ENCODE measurements at places on chromosomes 12 and 14. TPM values are rescaled to one million over a fixed set of nuclear protein-coding genes. Genes with fewer than 3 reads are reported as not detected.

The KRT75 gene
- total RNA-seq = not detected

The PMCH gene
- not detected for total RNA-seq

The CNTN1 gene
- total RNA-seq = 0.21 TPM

DNA sequence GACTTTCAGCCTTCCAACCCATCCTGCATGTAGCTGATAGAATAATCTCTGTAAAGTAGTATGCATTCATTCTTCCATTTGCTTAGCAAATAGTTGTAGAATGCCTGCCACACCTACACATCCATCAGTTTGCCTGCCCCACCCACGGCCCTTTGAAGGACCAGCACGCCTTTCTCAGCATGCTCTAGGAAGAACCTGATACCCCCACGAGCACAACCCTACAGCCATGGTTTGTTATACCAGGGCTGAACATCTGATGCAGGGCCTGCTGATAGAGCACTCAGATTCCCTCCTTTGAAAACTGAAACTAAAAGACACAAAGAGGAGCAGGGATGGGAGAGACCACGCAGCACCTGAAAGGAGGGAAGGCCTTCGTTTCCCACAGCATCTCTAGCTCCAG lies 205.1 kb downstream of the ANO2 start:
- H3K36me3 ChIP-seq = peaks cover 18% of the 10 kb centered on the region
- no peak overlapping the region for H3K27ac ChIP-seq
- no peaks in the 10 kb centered on the region for H3K27me3 ChIP-seq
- no peak for DNase-seq

DNA sequence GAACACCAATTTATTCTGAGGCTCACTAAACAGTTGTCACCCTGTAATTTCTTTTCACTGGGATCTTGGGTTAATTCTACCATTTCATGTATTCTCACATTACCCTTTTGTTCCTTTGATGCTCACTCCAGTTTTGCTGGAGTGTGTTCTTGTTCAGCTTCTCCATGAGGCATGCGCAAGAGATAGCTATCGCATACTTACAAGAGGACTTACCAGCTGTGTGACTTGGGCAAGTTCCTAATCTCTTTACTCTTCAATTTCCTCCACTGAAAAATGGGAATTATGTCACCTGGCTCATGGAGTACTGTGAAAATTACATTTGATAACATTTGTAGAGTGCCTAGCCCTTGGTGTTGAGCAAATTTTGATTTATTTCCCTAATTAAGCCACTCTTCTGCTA lies 56.5 kb upstream of the JDP2 start:
- no peak for DNase-seq
- H3K27ac ChIP-seq = no peak overlapping the region
- H3K27me3 ChIP-seq = no peaks in the 10 kb centered on the region
- H3K36me3 ChIP-seq = no peaks in the 10 kb centered on the region
- H3K4me3 ChIP-seq = no peak overlapping the region
- no peaks in the 10 kb centered on the region for H3K4me1 ChIP-seq

- H3K36me3 ChIP-seq = peaks cover 6% of the 10 kb centered on the region
- H3K27ac ChIP-seq = peak overlapping the region; percentile 59
- no peaks in the 10 kb centered on the region for H3K27me3 ChIP-seq
- no peak for DNase-seq
- no peak overlapping the region for H3K4me3 ChIP-seq
These were observed 68.5 kb downstream of the RNF34 start for GRCh38 chr12:121468499-121468801.

DNA sequence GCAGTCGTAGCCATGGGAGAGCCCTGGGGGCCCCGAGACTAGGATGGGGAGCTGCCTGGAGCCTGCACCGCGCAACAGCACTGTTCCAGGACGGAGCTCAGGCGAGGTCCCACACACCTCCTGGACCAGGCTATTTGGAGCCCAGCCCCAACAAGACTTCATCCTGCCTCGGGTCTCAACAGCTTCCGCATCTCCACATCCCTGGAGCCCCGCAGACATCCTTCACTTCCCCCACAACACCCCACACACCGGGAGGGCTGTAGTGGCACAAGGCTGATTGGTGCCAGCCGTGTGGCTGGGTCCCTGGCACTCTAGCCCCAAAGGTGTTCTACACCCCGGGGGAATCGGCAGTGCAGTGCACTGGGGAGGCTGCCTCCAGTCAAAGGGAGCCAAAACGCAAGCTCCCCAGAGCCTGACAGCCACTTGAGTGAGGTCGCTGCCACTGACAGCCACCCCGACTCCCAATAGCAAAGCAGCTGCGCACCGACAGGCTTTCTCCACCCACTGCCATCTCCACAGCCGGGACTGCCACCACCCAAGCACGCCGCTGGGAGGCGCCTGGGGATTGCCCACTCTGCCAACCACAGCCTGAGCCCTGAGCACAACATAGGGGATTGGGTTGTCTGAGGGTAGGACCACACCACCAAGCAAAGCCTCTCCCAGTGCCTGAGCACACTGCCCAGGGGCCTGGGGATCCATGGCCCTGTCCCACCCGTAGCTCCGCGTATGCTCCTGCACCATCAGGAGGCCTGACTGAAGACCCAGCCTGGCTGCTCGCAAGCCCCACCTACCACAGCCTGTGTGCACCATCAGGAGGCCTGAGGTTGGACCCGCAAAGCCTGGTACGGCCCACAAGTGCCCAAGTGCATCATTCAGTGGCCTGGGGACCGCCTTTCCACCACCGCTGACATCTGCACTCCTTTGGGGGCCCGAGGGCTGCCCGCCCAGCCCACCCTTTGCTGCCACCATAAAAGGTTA lies 13.2 kb upstream of the KLRF1 start:
- no peak overlapping the region for H3K4me3 ChIP-seq
- no peaks in the 10 kb centered on the region for H3K27me3 ChIP-seq
- no peaks in the 10 kb centered on the region for H3K36me3 ChIP-seq

GRCh38 chr12:1310653-1311052 lies 283.7 kb downstream of the FBXL14 start:
- H3K36me3 ChIP-seq = no peaks in the 10 kb centered on the region
- no peak overlapping the region for H3K27ac ChIP-seq
- H3K27me3 ChIP-seq = no peaks in the 10 kb centered on the region

GRCh38 chr14:75226755-75227544 lies 50.5 kb upstream of the TMED10 start:
- H3K27ac ChIP-seq = no peak overlapping the region
- H3K4me3 ChIP-seq = no peak overlapping the region
- peaks cover 26% of the 10 kb centered on the region for H3K4me1 ChIP-seq
- no peaks in the 10 kb centered on the region for H3K36me3 ChIP-seq
- no peak for DNase-seq

DNA sequence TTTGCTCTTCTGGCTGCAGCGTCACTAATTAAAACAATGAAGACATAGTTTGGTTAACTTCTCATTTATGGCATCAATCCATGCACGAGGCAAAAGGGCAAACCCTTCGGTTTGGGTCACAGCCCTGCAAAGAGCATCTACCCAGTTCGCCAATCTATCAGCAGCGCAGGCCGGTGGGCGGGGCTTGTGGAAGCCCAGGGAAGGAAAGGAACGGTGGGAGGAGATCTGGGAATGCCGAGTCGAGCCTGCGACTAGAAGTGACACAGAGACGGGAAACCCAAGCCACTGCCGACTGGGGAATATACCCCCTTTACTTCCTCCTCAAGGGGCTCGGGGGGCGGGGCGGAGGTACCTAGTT lies 466 bp downstream of the KICS2 start:
- H3K27me3 ChIP-seq = no peaks in the 10 kb centered on the region
- peaks cover 5% of the 10 kb centered on the region for H3K4me1 ChIP-seq
- H3K27ac ChIP-seq = peak overlapping the region; percentile 90
- peak; percentile 83 for DNase-seq
- no peaks in the 10 kb centered on the region for H3K36me3 ChIP-seq

The EXOC3L4 gene
- 2.0 TPM for total RNA-seq

The OR4E1 gene
- total RNA-seq = not detected

The NFE2 gene
- total RNA-seq = 0.50 TPM

GRCh38 chr12:32891526-32891925 lies 5.1 kb downstream of the PKP2 start:
- H3K36me3 ChIP-seq = no peaks in the 10 kb centered on the region
- peak overlapping the region; percentile 67 for H3K27ac ChIP-seq
- peaks cover 38% of the 10 kb centered on the region for H3K4me1 ChIP-seq

GRCh38 chr14:58088961-58089360 lies 63.1 kb downstream of the ARMH4 start:
- H3K4me1 ChIP-seq = no peaks in the 10 kb centered on the region
- no peak overlapping the region for H3K27ac ChIP-seq
- no peak for DNase-seq
- no peak overlapping the region for H3K4me3 ChIP-seq

- no peaks in the 10 kb centered on the region for H3K36me3 ChIP-seq
- H3K4me3 ChIP-seq = no peak overlapping the region
- H3K4me1 ChIP-seq = no peaks in the 10 kb centered on the region
- no peak for DNase-seq
- H3K27me3 ChIP-seq = no peaks in the 10 kb centered on the region
These were observed 191.7 kb downstream of the TMX1 start for GRCh38 chr14:51431741-51432140.

DNA sequence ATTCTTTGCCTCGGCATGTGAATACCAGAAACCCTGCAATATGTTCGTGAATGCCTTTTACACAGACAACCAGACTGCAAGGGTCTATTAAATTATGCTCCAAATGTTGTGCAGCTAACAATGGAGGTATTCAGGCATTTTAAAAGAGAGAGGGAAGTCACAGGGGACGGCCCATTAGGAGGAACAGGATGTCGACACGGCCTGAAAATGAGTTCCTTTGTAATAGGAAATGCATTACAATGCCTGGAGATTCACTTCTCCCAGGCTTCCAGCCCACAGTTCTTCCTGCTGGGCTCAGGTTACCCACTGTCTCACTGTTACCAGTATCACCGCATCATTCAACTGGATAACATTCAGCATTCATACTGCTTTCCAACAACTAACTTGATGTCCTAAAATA lies 2.5 kb downstream of the DUSP6 start:
- H3K36me3 ChIP-seq = no peaks in the 10 kb centered on the region
- peak; percentile 64 for DNase-seq
- H3K4me1 ChIP-seq = peaks cover 66% of the 10 kb centered on the region
- no peaks in the 10 kb centered on the region for H3K27me3 ChIP-seq
- peak overlapping the region; percentile 66 for H3K4me3 ChIP-seq

- H3K36me3 ChIP-seq = peaks cover 30% of the 10 kb centered on the region
- peak overlapping the region; percentile 18 for H3K27ac ChIP-seq
- peaks cover 4% of the 10 kb centered on the region for H3K4me1 ChIP-seq
- no peaks in the 10 kb centered on the region for H3K27me3 ChIP-seq
- peak; percentile 17 for DNase-seq
- no peak overlapping the region for H3K4me3 ChIP-seq
These were observed 192.8 kb upstream of the RGS6 start for GRCh38 chr14:71739273-71739990.

DNA sequence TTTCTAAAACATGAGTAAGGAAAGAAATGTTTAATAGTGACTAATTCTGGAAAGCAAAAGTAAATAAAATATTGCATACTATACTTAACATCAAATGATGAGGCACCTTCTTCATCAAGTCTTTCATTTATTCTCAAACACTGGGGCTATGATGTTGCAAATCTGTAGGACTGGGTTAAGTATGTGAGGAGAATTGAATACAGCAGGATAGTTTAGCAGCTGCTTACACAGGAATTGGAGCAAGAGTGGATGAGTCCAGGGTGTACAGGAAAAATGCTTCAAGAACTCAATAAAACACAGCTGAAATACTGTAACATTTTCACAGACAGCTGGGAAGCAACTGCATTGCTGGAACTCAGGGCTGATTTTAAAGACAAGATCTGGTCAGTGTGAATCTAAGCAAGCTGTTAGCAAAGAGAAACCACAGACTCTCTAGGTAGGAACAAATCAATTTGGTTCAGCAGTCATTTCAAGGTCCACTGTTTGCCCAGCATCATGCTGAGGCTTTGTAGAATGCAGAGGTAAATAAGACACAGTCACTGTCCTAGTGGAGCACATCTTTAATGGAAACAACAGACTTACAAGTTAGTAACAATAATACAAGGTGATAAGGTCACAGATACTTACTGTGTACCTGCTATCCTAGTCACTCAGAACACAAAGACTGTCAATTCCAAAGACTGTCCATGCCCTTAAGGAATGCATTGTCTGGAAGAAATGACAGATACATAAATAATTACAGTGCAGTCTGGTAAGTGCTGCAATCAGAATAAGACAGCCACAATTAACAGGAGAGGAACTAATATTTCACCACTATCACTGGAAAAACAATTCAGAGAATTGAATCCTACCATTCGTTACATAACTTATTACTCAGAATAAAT lies 96.8 kb upstream of the DACT1 start:
- H3K4me3 ChIP-seq = no peak overlapping the region
- H3K36me3 ChIP-seq = no peaks in the 10 kb centered on the region
- no peak overlapping the region for H3K27ac ChIP-seq
- no peaks in the 10 kb centered on the region for H3K27me3 ChIP-seq
- no peaks in the 10 kb centered on the region for H3K4me1 ChIP-seq
- no peak for DNase-seq

DNA sequence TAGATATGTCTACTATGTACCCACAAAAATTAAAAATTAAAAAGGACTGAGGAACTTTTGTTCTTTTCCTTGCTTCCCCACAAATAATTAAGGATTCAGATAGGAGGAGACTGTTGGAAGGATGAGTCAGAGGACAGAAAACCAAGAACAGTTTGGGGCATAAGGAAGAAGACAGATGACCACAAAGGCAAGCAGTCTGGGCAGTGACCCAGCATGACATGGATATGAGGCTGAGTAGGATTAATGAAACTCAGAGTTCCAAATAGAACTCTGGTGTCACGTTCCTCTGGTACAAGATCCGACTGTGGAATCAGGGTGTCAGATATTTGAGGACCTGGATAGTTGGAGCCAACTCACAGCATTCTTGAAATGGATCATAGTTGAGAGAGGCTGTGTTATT lies 89.3 kb upstream of the SLC38A4 start:
- no peaks in the 10 kb centered on the region for H3K36me3 ChIP-seq
- H3K4me1 ChIP-seq = no peaks in the 10 kb centered on the region
- no peak overlapping the region for H3K4me3 ChIP-seq
- no peak for DNase-seq

GRCh38 chr14:23077962-23078361 lies 17.0 kb downstream of the ACIN1 start:
- H3K27me3 ChIP-seq = no peaks in the 10 kb centered on the region
- peaks cover 3% of the 10 kb centered on the region for H3K4me1 ChIP-seq
- no peak overlapping the region for H3K4me3 ChIP-seq
- no peak overlapping the region for H3K27ac ChIP-seq
- no peak for DNase-seq

- H3K4me3 ChIP-seq = no peak overlapping the region
- no peak overlapping the region for H3K27ac ChIP-seq
- peaks cover 6% of the 10 kb centered on the region for H3K4me1 ChIP-seq
- no peaks in the 10 kb centered on the region for H3K27me3 ChIP-seq
- H3K36me3 ChIP-seq = no peaks in the 10 kb centered on the region
- DNase-seq = no peak
These were observed 15.2 kb upstream of the AKAP6 start for GRCh38 chr14:32313844-32314376.

All from heart right ventricle (tissue), 16 donors.